ENCODE measurements at places on chromosomes 4 and X.
A peak's percentile ranks its signal among the peaks of the same experiment; 100 is the strongest.

DNA sequence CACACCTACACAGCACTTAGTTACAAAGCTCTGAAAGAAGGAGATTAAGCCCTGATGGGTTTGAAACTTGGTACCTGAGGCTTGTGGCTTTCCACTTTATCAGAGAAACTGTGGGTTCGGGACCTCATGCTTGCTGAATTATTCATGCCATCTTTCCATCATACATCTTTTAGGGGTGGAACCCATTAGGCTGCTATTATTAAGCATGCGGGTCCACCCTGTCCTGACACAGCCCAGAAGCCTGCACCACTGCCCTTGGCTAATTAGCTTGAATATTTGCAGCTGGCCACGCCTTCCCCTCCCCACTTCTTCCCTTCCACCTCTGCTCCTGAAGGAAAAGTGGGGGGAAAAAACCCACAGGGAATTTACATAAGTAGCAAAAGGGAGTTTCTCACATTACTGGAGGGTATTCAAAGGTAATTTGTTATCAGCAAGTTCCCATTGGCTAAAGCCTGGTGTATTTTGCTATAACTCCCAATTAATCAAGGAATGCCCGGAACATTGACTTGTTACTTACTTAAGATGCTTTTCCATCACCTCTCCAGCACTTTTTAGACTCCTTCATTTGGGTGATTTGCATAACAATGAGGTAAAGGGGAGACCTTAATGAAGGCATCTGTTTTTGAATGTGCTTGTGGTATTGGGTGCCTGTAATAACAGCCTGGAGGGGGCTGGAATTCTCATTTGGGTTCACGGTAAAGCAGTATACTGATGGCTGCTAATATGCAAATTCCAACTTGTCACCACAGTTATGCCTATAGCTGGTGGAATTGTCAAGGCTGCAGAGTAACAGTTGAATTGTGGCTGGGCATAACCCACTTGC, 231.7 kb upstream of the GATB start:
- DNase-seq = no peak

- DNase-seq = no peak
Measured at GRCh38 chr4:182240161-182241130, 2.8 kb upstream of the TENM3 start.

- no peak for DNase-seq
Measured at GRCh38 chr4:161937596-161937995, 226.2 kb downstream of the FSTL5 start.

DNA sequence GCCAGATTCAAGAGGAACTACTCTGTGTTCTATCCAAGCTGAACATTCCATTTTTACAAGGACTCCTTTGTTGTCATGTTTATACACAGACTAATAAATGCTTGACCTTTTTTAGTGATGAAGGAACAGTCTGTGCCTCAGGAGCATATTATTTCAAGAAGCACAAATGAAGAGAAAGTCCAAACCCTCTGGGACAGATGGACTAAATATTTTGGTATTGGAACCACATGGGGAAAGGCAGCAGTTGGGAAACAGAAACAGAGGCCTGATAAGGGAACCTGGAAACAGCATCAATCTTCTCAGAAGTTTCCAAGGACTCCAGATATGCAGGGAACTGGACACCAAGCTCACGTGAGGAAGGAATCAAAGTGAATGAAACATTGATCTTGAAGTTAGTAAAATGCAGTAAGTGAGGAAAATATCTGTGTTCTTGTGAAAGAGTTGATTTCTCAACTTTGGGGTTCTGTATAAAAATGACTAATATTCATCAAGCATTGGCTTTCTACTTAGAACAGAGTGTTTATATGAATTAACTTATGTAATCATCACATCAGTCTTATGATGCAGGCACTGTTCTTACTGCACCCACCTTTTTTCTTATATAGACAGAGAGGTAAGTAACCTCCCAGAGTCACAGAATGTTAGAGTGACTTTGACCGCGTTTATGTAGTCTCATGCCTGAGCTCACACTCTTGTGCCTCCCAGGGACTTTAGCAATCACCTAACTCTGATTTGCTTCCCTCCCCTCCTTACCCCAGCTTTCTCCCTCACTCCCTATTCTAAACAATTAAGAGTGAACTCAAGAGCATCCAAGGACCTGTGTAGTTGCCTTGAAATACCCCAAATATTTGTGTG, 148.9 kb upstream of the JADE1 start:
- DNase-seq = no peak

DNA sequence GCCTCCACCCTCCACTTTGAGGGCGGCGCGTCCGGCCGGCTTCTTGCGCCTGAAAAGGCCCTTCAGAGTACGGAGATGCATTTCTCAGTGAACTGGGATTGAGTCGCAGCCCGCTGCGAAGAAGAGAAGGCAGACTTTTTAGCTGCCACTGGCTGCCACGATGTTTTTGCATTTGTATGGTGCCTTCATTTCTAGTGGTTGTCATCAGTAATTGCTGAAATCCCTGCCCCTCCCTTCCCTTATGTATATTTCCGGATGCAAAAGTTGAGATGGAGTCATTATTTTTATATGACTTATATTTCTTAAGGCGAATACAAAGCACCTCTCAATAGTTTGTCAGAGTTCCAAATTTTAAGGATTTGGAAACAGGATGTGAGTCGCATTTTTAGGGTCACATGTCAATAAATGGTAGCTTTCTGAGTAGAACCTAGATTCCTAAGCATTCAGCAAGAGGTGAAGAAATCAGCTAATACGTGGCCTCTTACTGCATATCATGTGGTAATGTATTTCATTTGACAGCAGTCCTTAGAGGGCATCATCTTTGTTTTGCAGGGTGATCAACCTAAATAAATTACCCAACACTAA, 658 bp downstream of the ATP6AP2 start:
- DNase-seq = no peak

DNA sequence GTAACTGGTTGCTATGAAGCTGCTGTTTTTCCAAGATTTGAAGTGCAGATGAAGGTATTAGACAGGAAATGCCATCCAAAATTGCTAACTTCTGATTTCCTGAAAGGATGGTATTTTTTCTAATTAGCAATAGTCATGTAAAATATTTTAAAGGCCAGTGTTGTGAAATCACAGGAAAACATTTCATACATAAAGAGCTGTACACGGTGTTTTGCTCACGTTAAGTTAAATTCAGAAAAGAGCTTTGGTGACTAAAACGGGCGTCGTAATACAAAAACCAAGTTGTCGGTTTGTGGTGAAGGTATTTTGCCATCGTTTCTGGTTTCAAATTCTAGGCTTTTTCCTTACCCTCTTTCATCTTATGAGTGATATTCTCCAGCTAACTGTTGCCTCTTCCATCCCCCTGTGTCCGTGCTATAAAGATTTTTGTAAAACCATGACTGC, 39.8 kb downstream of the AFF1 start:
- DNase-seq = no peak

- DNase-seq = no peak
Measured at GRCh38 chr4:73231518-73232487, 26.8 kb downstream of the ANKRD17 start.

- no peak for DNase-seq
Measured at GRCh38 chr4:43990551-43990950, 458.1 kb downstream of the KCTD8 start.

- DNase-seq = no peak
Measured at GRCh38 chr4:106679063-106679462, 310.5 kb upstream of the GIMD1 start.

GRCh38 chr4:139223682-139224317, 46.8 kb upstream of the ELF2 start:
- no peak for DNase-seq

DNA sequence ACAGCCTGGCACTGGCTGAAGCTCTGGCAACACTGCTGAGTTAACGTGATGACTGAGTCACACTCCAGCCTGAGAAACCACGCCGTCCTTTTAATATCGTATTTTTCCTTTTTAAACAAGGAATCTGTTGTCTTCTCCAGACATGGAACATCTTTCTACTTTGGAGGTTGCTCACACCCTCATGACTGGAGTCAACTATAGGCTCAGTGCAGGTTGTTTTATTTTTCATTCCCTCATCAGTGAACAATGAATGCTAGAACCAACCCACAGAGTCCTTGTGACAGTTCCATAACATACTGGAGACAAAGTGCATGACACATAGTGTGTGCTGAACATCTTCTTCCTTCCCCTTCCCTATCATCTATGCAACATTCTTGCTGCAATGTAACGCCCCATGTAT, 76.8 kb upstream of the CPEB2 start:
- no peak for DNase-seq

DNA sequence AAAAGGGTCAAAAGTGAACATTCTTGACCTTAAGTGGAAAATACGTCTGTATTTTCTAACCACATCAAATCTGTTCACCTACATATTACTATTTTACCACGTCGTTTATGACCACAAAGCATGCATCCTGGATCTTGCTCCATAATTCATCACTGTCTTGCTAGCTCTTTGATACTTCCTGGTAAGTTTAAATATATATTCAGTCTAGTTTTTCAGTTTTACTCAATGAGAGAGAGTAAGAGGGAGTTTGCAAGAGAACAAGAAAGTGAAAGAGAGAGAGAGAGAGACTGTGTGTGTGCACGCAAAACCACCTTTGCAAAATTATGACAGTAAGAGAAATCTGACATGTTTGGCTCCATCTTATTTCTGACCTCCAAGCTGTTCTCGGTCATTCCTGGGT, 173.7 kb upstream of the GALNTL6 start:
- DNase-seq = no peak

DNA sequence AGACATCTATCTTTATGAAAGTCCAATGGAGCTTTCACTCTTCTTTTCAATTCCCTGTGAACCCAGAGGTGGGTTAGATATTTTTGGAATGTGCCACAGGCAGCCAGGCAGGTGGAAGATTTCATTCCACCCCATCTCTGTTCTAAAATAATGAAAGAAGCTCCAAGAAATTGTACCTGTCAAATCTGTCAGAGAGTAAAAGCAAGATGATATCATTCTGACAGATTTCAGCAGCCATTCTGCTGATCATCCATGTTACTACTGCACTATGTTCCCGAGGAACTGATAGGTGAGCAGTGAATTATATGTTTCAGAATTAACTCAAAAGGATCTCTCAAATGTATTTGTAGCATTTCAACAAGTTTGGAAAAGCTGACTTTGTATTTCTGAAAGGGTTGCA, 339.5 kb upstream of the SPANXN4 start:
- DNase-seq = no peak

DNA sequence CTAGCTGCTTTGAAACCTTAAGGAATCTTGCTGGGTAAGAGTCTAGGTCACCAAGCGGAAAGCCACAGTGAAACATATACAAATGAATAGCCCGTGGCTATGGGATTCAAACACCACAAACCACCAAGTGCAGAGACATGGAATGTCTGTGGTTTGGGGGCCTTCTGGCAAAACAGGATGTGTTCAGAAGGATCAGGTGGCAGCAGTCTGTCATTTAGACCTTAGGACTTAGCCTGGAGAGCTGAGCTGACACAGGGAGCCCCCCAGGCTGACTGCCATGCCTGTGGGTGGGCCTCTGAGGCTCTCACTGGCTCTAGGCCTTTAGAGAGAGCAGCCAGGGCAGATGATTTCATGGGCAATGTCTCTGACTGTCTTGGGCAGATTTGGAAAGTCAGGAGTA, 225.6 kb downstream of the FBXW7 start:
- no peak for DNase-seq

- DNase-seq = no peak
Measured at GRCh38 chrX:40104630-40104984, 6.8 kb upstream of the BCOR start.

GRCh38 chrX:108731153-108731552, 5.2 kb downstream of the IRS4 start:
- DNase-seq = no peak

GRCh38 chr4:108213723-108214122, 45.0 kb upstream of the LEF1 start:
- DNase-seq = no peak

- DNase-seq = no peak
Measured at GRCh38 chr4:86542319-86543027, 51.6 kb upstream of the PTPN13 start.

- no peak for DNase-seq
Measured at GRCh38 chrX:6131287-6131686, 97.4 kb downstream of the NLGN4X start.

GRCh38 chr4:40621592-40622512, 7.8 kb downstream of the RBM47 start:
- no peak for DNase-seq

- DNase-seq = peak; percentile 46
Measured at GRCh38 chr4:152368001-152368400, 167.9 kb downstream of the FBXW7 start.

GRCh38 chr4:122539861-122540465, 80.9 kb downstream of the IL21 start:
- no peak for DNase-seq

GRCh38 chr4:22686141-22686540, 6.6 kb upstream of the GBA3 start:
- DNase-seq = no peak

DNA sequence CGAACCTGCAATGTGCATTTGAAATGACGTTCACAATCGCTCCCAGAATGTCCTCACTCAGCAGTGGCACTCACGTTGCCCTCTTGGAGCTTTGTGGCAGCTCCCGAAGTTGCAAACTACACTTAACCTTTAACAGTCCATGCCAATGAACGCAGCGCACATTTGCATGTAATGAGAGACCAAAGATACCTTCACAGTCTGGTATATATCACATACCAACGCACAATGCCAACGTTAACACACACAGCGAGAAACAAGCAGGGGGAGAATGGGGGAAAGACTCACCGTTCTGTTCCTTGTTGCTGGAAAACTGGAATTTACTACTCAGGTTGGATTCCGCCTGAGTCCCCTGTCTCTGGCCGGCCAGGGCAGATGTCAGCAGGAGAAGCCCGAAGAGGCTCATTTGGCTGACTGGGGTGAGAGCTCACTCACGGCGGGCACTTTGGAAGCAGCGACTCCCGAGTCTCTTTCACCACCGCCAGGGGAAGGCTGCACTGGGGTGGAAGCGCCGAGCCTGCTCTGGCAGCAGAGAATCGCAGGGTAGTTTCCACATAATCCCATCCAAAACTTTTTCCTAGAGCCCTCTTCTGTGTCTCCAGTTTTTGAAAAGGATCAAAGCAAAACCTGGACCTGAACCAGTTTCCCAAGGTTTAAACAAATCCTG, 966 bp downstream of the PDGFC start:
- no peak for DNase-seq

- DNase-seq = no peak
Measured at GRCh38 chr4:77344784-77345183, 187.8 kb downstream of the CCNG2 start.

DNA sequence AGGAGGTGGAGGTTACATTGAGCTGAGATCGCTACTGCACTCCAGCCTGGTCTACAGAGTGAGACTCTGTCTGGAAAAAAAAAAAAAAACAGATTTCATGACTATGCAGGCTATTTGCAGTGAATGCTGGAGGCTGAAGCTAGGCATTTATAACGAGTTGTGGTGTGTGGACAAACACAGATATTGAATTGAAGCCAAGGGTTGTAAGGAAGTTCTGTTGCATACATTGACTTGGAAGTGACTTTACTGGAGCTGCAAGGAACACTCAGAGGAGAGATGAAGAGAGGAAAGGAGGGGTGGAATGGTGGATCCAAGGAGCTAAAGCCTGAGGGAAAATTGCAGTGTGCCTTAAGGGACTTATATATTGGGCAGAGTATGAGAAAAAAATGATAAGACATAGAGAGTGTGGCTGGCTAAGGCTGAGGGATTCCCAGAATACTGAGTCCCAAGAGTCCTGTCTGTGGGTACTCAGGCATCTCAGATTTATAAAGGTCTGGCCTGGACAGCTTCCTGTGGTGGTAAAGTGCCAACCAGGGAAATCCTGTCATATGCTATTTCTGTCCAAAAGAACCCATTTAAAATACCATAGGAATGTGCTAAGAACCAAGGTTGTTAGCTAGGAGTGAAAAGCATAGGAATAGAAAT, 87.8 kb upstream of the GUCY1A1 start:
- no peak for DNase-seq

Measured in NCI-H2081 treated with DMSO at 0.1 percent for 48 hours (cell line).